ENCODE measurements at places on chromosomes 5 and 9.

DNA sequence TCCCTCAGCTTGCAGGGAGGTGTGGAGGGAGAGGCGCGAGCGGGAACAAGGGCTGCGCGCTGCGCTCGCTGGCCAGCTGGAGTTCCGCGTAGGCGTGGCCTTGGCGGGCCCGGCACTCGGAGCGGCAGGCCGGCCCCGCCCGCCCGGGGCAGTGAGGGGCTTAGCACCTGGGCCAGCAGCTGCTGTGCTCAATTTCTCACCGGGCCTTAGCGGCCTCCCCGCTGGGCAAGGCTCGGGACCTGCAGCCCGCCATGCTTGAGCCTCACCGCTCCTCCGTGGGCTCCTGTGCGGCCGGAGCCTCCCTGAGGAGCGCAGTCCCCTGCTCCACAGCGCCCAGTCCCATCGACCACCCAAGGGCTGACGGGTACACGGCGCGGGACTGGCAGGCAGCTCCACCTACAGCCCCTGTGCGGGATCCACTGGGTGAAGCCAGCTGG, 1516.4 kb downstream of the EFNA5 start:
- no peak for DNase-seq

DNA sequence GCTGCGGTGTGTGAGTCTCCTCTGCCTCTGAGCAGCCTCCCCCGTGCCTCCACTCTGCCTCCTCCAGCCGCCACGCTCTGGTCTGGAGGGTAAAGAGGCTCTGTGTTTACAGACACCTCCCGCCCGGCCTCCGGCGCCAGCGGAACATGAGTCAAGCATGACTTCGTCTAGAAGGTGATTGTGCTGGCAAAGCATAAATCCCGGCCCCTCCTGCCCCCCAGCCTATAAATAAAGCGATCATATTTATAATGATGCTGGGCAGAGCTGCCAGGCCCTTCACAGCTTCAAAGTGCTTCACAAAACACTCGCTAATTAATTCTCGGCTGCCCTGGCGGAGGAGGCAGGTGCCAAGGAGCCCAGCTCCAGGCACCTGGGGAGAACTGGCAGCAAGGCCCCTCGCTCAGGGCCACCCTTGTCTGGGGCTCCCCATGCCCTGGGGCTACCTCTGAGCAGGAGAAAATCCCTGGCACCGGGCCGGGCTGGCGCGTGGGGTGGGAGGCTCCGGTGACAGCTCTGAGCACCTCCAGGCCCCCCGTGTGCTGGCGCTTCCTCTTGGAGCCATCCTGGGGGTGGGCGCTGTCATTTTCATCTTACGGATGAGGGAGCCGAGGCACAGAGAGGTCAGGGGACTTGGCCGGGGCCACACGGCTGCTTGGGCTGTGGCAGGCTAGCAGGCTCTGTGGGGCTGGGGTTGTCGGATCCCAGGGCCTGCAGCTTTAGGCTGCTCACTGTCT, 87.8 kb downstream of the RXRA start:
- DNase-seq = peak; percentile 95

GRCh38 chr5:1325191-1325741, 19.6 kb downstream of the CLPTM1L start:
- no peak for DNase-seq

GRCh38 chr9:29966247-29966646, 2393.0 kb upstream of the C9orf72 start:
- peak; percentile 49 for DNase-seq

DNA sequence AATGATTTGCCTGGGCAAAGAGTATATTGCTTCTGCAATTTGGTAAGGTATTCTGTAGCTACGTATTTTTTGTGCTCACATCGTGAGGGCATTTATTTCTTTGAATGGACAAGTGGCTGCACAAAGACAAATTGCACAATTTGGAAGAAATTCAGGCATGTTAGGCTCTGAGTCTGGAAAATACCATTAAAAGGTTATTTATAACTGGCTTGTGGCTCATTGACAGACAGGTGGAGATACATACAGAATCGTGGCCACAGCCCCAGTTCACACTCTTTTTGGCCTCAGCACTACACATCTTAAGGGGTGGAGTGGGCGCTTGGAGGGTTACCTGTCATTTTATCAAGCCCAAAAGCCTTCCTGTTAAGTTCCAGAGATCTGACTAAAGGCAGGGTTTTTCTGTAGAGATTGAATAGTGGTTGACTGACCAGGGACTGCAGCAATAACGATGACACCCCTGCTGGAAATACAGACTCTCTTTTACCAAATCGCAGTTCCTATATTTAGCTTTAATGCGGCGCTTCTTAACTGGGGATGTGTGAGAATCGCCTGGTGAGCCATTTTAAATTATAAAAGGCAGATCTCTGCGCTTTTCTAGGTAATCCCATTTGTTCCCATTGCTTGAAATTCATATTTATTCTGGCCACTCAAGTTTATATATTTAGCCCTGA, 14.7 kb downstream of the MAN2A1 start:
- DNase-seq = no peak

DNA sequence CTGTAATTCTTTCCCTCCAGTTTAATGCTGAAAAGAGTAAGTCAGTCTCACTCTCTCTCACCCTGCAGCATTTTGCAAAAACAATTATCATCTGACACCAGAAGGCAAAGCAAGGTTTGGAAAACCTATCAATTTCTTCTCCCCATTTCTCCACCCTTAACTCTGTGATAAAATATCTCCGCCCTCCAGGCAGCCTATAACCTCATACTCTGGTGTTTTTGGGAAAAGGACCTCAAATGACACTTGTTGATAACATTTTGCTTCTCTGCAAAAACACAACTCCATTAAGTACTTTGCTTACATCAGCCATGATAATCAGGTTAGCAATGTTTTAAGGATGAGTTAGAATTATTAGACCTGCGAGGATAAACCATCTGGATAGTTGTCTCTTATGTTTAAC, 2.3 kb downstream of the ANKH start:
- DNase-seq = no peak

DNA sequence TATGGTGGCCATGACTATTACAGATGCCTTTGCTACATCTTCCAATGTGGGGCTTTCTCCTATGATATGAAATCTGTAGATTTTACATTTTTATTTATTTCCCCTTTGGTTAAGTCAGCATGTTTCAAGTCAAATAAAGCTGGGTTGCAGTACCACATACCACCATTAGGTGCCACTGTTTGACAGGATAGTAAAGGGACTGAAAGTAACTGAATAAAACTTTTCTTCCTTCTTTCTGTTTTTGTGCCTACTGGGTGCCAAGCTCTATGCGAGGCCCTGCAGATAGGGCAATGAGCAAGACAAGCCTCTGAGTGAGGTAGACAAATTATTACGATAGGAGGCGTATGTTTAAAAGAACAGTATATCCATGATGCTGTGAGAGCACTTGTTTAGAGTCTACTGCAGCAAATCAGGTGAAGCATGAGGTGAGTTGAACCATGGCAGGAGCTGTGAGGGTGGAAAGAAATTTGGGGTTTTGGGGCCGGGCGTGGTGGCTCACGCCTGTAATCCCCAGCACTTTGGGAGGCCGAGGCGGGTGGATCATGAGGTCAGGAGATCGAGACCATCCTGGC, 64.8 kb downstream of the GDNF start:
- no peak for DNase-seq

DNA sequence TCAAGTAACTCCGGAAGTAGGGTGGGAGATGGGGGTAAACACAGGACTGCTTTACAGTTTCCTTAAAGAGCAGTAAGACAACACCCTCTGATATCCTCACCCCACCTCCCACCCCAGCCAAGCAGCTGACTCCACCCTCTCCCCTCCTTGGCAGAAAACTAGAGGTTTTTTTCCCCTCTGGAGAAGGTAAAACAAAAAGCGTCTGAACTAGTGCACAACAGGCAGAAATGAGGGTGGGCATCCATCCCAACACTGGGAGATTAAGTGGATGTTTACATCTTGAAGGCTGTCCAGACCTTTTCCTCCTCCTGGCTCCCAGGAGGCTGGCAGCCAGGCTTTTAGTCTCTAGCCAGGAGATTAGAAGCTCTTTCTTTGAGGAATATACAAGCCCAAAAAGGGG, 13.9 kb upstream of the CTNNAL1 start:
- DNase-seq = no peak

DNA sequence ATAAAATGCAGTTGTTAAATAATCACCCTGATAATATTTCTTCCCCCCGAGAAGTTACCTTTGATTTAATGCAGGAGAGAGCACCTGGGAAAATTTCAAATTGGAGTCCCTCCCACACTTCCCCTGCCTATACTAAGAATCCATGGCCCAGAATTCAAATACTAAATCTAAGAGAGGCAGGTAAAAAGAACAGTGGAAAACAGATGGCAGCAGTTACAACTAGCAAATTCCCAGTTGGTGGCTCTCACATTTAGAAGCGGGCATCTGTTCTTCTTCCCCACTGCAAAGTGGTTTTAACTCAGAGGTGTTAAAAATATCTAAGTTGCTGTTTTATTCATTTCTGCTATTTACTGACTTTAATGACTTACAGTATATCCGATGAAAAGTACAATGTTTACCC, 210.4 kb upstream of the ELAVL2 start:
- no peak for DNase-seq

DNA sequence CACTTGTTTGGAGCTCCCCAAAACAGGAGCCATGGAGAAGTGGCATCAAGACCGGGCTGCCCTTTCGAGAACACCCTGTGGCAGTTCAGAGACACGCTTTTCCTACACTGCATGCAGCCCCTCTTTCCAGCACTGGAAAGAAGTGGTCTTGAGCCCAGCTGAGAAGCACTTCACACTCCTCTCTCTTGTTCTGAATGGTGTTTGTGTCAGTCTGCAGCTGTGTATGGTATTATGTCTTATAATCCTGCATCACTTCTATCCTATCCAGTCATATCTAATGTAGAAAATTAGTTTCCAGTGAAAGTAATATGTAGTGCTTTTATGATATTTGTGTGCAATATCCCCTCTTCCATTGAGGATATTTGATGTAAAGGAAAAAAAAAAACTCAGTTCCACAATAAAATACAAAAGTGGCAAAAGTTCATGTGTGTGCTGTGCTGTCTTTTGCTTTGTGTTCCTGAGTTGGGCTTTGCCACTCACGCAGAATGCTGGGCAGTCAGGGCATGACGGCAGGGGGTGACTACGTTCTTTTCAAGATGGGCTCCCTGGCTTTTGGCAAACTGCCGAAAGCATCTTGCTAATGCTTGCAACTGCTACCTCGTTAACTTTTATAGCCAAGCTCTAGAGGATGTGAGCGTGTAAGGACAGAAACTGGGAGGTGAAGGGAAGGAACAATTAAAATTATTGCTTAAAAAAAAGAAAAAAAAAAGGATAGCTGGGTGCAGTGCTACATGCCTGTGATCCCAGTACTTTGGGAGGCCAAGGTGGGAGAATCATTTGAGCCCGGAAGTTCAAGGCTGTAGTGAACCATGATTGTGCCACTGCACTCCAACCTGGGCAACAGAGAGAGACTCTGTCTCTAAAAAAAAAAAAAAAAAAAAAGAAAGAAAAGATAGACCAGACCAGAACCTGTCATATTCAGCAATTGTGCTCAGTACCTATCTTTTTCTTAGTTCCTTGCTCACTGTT, 102.2 kb downstream of the MAP1B start:
- DNase-seq = peak; percentile 67

- DNase-seq = no peak
Measured at GRCh38 chr5:164742025-164742424, 1236.6 kb downstream of the MAT2B start.

GRCh38 chr9:20683351-20684034, 566 bp upstream of the FOCAD start:
- peak; percentile 30 for DNase-seq

DNA sequence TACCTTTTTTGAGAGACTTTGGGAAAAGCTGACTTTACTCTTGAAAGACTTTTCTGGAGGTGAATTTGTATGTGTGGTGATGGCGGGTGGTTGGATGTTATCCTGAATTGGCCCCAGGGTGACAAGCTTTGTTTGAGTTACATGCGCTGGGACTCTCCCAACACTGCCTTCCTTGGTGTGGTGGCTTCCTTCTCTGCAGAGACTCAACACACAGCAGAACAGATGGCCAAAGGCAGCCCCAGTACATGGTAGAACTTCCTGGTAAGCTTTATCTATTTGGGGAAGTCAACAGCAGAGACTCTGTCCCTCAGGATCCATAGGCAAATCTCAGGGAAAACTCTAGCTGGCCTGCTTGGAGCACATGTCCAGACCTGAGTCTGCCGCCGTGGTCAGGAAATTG, 18.1 kb downstream of the C1QTNF2 start:
- no peak for DNase-seq

GRCh38 chr9:73038613-73039012, 85.8 kb upstream of the ALDH1A1 start:
- DNase-seq = no peak

- peak; percentile 15 for DNase-seq
Measured at GRCh38 chr5:165508286-165508685, 2002.9 kb downstream of the MAT2B start.

- DNase-seq = no peak
Measured at GRCh38 chr9:72914750-72915149, 38.1 kb downstream of the ALDH1A1 start.

- peak; percentile 19 for DNase-seq
Measured at GRCh38 chr5:144004146-144004545, 166.3 kb downstream of the YIPF5 start.

DNA sequence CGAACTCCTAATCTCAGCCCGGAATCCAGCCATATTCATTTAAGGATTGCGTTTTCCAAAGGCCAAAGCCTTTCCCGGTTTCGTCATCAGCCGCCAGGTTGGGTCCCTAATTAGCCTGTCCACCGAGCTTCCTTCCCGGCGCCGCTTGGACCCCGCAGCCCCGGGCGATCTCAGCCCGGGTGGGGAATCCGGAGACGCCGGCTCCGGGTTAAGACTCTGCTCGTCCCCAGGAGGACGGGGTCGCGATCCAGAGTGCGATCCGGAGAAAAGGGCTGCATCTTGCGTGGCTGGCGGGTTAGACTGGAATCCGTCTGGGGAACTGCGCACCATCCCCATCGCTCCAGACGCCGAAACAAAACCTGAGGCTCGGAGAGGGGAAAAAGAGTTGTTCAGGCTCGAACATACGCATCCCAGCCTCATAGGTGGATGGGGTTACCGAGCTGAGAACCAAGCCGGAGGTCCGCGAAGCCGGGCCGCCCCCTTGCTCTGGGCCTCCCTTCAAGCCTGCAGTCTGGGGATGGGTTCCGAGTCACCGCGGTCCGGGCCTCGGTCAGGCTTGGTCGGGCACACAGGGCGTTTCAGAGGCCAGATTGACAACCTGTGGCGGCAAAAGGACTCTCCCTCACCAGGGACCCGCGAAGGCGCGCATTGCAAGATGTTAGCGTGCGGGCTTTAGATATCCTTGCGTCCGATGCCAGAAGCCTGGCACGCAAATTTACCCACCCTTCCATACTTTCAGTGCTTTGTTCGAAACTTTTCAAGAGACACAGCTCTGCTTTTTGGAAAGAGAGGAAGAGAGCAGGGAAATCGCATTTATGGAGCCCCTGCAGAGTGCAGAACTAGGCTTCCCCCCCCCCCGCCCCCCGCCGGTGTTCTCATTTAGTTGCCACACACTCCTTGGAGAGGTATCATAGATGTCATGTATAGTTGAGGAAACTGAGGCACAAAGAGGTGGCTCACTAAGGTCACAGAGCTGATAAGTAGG, 7.9 kb downstream of the MSX2 start:
- DNase-seq = no peak

- DNase-seq = no peak
Measured at GRCh38 chr9:129864991-129865647, 29.9 kb downstream of the USP20 start.
